ENCODE measurements at places on chromosomes 1 and 21.

GRCh38 chr1:245829826-245830225 lies 675.0 kb downstream of the KIF26B start:
- DNase-seq = no peak

GRCh38 chr1:220213382-220213983 lies 58.8 kb downstream of the RAB3GAP2 start:
- DNase-seq = no peak

DNA sequence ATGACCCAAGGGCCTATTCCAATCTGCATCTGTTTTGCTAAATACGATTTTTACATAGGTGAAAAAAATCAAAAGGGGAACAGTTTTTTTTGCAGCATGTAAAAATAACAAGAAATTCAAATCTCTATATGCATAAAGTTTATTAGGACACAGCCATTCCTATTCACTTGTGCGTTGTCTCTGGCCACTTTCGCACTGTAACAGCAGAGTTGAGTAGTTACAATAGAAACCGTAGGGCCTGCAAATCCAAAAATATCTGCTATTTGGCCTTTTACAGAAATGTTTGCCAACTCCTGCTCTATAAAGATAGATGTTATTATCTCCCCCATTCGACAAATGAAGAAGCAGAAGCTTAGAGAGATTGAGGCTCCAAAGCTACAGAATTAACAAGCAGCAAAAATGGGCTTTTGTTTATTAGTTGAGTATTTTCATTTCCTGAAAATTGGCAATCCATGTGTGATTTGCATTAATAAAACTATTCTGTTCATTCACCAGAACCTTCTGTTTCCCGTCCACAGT lies 5.5 kb downstream of the DYNLT5 start:
- no peak for DNase-seq

- DNase-seq = no peak
Observed at GRCh38 chr1:153520818-153521476, 14.8 kb downstream of the S100A6 start.

DNA sequence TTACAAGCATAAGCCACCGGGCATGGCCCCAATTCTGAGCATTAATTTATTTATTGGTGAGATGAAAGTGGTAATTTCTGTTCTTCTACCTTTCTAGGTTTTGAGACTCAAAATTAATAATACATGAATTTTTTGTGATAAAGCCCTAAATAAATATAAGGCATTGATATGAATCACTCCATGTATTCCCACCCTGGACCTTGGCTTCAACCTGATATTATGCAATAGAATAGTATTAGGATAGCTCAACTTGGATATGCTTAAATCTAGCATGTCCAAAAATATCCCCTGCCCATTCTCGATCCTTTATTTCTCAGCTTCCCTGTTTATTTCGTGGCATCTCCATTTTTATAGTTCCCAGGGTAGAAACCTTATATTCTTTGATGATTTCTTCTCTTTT lies 2.5 kb downstream of the AGL start:
- no peak for DNase-seq
